Right ventricle myocardium inferior (tissue), 1 donor: ENCODE measurements at places on chromosomes 16 and 17. TPM values are rescaled to one million over a fixed set of nuclear protein-coding genes. Genes with fewer than 3 reads are reported as not detected.
A peak's percentile ranks its signal among the peaks of the same experiment; 100 is the strongest.

- no peak for DNase-seq
Measured at GRCh38 chr16:81565321-81566028, 120.9 kb downstream of the CMIP start.

DNA sequence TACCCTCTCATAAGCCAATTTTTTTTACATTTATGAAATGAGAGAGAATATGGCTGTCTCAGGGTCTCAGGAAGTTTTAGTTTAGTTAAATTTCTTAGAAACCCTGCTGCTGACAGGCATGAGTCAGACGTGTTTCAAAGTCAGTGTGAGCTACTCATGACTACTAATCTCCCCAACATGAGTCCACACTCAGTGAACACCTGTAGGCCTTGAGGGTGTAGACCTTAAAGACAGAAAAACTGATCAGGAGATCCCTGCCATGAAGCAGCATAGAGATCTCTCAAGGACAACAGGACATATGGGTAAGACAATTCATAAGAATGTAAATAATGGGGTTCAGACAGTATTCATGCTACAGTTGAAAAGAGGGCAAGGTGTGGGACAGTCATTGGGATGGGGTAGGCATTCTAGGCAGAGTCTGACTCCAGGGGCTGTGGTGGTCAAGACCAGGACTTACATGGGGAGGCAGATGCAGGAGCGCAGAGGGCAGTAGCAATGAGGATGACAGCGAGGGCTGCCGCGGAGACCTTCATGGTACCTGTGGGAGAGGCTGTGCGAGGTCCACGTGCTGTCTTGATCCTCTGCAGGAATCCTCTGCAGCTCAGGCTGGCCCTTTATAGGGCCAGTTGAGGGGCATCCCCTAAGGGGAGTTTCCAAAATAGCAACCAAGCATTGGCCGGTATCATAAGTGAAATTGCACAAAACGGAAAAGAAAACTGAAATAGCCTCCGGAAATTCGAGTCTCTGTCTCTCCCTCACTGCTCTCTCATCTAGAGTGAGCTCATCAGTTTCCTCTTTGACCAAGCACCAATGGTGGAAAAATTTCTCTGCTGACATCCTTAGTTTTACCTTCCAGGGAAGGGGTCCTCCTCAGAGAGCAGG, at the start of gene CCL5:
TSS of gene CCL5 (minus strand) at position 588 of the 882 bp plus-strand sequence.
- no peak for DNase-seq

GRCh38 chr17:47289302-47289701, 34.5 kb upstream of the EFCAB13 start:
- DNase-seq, result no peak

DNA sequence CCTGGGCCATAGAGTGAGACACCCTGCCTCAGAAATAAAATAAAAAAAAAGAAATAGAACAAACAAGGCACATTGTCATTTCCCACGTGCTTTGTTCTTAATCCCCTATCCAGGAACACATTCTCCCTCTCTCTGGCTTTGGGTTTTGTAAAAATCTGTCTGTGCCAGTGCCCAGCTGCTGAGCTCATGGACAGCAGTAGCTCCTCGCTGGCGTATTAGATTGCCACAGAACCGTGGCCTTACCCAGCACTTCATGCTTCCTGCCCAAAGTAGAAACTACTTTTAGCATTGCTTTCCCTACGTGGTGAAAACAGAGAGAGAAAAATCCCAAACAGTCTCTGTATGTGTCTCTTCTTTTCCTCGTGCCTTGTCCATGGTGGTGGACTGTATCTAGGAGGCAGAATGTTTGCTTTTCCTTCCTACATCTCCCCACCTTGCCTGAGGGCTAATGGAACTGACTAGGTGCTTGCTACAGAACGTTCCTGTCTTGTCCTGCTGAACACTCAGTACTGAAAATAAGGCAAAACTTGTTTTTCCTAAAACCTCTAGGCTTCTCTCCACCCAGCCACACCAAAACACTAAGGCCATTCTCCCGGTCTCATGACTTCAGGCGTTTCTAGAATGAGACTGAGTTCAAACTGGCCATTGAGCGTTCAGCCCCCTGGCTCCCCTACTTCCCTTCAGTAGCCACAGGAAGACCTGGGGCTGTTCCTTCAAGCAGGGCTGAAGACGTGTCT, 26.1 kb downstream of the MNT start:
- no peak for DNase-seq

GRCh38 chr17:74430706-74431567, 951 bp upstream of the GPRC5C start:
- peak; percentile 91 for DNase-seq

DNA sequence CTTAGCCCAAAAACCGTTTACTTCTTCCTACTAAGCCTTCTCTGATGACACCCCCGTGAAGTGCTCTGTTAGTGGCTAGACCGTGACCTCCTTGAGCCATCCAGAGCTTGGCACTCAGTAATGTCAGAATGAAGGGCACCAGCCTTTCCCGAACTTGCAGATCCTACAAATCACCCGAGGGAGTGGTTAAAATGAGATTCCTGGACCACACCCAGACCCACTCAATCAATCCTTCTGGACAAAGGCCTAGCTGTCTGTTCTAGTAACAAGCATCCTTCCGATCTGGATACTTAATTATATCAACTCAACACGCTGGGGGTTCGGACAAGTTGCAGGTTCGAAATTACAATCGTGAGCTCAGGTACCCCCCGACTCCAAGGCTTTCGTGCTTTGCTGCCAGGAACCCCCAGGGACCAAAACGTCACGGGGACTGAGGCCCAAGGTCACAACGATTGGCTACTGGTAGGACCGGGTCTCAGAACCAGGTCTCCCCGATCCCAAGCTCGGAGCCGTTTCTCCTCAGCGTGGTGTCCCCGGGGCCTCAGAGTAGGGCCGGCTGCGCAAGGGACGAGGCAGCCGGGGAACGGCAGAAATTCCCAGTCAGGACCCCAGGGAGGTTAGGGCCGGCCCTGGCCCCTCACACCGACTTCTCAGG, 527 bp downstream of the CIAPIN1 start:
- no peak for DNase-seq

DNA sequence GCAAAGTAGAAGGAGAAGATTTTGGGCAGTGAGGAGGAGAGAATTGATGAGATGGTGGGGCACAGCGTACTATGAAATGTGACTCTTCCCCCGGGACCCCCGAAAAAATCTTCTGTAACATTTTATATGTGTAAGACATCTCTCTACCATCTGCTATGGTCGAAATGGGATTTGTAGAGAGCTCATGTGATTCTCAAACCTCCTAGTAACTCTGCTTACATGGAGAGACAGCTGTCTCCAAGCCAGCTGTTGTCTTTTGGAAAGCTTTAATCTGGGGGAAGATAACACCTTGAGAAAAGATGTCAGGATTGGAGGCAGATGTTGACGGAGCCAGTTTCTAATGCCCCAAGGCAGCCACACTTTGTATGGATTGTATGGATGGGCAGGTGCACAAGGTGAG, 94.1 kb downstream of the PRKCB start:
- no peak for DNase-seq

- no peak for DNase-seq
Measured at GRCh38 chr16:66428682-66429251, 1.7 kb downstream of the BEAN1 start.

- no peak for DNase-seq
Measured at GRCh38 chr16:70660672-70661350, 14.5 kb downstream of the IL34 start.

DNA sequence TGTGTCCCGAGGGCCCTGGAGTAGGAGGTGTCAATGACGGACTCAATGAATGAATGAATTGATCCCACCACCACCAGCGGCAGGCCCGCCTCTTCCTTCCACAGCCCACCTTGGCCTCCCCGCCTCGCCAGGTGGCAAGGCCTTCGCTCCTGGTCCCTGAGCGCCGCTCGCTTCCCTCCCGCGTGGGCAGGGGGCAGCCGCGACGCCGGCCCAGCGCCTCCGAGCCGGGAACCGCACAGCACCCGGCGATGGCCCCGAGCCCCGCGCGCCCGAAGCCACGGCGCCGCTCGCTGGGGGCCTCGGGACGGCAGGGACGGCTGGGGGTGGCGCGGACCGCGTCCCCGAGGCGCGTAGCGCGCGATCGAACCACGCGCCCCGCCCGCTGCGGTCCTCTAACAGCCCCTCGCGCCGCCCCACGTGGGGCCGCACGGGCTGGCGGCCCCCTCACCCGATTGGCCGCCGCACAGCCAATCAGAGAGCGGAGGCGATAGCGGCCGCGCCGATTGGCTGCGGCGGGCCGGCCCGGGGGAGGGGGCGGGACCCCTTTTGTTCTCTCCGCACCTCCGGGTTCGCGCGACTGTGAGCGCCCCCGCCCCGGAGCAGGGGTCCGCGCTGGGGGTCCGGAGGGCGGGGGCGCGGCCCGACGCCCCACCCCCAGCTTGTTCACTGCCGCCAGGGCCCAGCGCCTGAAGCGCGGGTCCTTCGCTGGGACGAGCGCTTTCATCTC, 31.4 kb downstream of the ACTG1 start:
- DNase-seq, result peak; percentile 84

DNA sequence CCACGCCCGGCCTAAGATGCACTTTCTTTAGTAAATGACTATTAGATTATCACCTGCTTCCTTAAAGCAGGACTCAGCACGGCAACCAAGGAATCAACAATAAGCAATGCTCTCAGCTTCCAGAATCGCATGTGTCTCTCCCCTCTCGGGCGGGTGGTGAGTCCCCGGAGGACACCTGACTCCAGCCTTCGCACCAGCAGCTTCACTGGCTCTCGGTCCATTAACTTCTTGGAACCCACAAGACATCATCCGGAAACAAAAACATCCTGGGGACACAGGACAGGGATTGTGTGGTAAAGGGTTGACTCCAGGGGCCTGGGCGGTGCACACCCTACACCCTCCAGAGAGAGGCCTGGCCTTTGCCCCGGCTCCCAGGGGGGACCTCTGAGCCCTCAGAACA, 22.7 kb downstream of the UTS2R start:
- peak; percentile 9 for DNase-seq

- DNase-seq, result peak; percentile 94
Measured at GRCh38 chr17:28371245-28372202, at the start of gene SARM1. TSS of gene SARM1 (plus strand) at chr17:28371694. CDS start at chr17:28372033, 339 bp downstream.

The RMI2 gene
- 0.76 TPM for total RNA-seq
